Activated naive CD8-positive, alpha-beta T cell treated with anti-CD3 and anti-CD28 coated beads for 36 hours (primary cell): ENCODE measurements at places on chromosomes 4 and X.

DNA sequence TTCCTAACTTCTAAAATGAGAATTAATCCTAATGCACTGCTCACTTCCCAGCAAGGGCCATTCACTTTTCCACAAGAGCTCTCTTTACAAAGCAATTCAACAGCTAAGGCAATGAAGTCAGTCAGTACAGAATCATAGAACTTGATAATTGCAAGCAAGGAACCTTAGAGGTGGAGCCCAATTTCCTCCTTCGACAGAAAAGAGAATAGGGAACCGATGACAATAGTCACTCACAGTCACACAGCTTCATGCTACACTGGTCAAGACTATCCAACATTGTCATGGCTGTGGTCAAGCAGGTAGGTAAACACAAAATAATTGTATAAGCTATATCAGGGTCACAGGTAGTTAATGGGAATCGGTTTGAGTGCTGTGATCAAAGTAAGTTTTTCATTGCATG, 90.0 kb downstream of the ELOVL6 start:
- DNase-seq: no peak

- DNase-seq: no peak
These were observed 315.4 kb downstream of the PPP3CA start for GRCh38 chr4:101031971-101032370.

DNA sequence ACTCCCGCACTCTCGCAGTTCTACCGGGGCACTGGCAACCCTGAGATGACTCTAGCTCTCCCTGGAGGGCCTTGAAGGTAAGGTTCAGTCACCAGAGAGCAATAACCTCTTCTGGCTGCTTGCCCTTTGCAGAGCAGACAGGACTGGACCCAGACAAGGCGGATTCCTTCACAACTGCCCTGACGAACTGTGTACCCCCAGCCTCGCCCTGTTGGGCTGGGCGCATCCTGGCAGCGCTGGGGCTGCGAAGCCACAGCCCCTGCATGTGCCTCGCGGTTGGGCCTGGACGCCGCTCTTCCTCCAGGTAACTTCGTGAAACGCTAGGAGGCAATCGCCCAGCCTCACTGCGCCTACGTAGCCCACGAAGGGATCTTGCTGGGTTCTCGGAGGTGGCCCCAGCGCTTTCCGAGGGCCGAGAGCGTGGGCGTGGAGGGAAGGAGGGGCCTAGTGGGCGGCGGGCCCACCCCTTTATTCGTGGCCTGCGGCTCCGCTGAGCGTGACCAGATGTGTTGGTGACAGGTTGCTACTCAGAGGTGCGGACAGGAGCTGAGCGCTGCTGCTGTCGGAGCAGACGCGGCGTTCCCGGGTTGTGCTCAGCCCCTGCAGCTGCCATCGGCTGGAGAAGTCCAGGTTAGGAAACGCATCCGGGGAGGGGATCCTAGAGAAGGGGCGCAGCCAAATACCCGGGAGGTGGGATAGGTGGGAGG, 1.9 kb upstream of the MAMLD1 start:
- DNase-seq: peak; percentile 38

GRCh38 chr4:130092187-130093015, 996.4 kb downstream of the C4orf33 start:
- no peak for DNase-seq

GRCh38 chr4:7821245-7822136, 118.2 kb downstream of the AFAP1 start:
- no peak for DNase-seq

- DNase-seq: no peak
These were observed 619.3 kb upstream of the TECRL start for GRCh38 chr4:65028592-65028991.

- no peak for DNase-seq
These were observed 19.9 kb upstream of the TXK start for GRCh38 chr4:48153791-48154550.

DNA sequence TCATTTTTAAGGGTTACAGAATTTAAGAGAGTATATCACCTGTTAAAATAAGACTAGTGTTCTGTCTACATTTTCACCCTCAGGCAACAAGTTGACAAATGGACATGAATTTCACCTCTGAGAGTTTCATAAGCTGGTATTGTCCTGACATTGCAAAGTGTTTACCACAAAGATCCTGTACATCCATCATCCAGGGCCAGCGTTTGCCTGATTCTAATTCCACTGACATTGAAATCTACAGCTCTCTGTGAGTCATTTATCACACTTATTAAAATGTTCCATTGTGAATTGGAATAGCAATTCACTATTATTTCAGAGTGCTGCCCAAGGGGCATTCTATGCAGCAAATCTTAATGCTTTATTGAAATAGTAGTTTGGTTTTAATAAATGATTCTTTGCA, 1499.4 kb upstream of the PCDH7 start:
- no peak for DNase-seq

- no peak for DNase-seq
These were observed 212.7 kb upstream of the C1QTNF7 start for GRCh38 chr4:15215109-15215508.
